ENCODE measurements at places on chromosomes 2 and 18.

GRCh38 chr2:106184394-106184793 lies 9.7 kb downstream of the UXS1 start:
- no peak for DNase-seq

GRCh38 chr18:58859907-58860306 lies 4.8 kb upstream of the ZNF532 start:
- DNase-seq = no peak

DNA sequence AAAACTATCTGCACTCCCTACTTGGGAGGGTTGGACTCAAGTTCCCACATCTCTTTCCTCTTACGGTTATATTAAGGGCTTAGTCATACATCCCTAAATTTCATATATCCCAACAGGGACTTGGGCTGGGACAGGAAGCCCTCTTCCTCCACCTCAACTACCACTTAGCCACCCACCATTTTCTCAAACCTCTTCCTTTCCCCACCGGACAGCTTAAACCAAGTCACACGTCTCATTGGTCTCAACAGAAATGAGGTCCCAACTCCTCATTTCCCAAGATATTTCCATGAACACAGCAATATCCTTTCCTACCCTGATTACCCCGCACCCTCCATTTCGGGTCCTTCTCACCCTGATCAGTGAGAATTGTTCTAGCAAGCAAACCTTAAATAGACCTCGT lies 736 bp downstream of the ZSCAN30 start:
- no peak for DNase-seq

- no peak for DNase-seq
Measured at GRCh38 chr2:85758361-85759256, 4.8 kb downstream of the ATOH8 start.

Measured in activated CD4-positive, alpha-beta T cell treated with anti-CD3 and anti-CD28 coated beads, Interleukin-2, amount 50 U/mL, for 24 hours (primary cell).